Hepatocyte (in vitro differentiated cells): ENCODE measurements at places on chromosomes 2 and 18. TPM values are rescaled to one million over a fixed set of nuclear protein-coding genes. Genes with fewer than 3 reads are reported as not detected.

OLA1 gene
- 89.6 and 93.7 TPM in 2 replicates for total RNA-seq

FOSL2 gene
- 148 and 164 TPM in 2 replicates for total RNA-seq

VIT gene
- 0.33 and 0.76 TPM in 2 replicates for total RNA-seq

RAB6C gene
- total RNA-seq, result 0.04 and 0.13 TPM in 2 replicates

CDKL4 gene
- total RNA-seq, result 0.10 and 1.8 TPM in 2 replicates

DNA sequence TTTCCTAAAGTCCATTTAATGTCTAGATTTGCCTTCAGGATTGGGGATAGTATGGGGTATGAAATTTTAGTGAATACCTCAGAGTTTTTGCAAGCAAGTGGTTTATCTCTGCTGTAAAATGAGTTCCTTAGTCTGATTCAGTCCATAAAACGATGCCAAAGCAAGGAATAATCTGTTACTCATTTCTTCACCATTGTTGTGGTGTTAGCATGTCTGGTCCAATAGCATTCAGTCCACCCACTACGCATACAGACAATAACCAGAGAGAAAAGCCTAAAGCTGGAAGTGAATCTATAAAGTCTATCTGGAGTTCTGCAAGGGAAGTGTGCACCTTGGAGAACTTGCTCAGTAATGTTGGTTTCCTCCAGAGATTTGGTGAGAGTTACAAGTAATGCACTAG, 12.9 kb upstream of the DPP4 start:
- no peak for DNase-seq

DNA sequence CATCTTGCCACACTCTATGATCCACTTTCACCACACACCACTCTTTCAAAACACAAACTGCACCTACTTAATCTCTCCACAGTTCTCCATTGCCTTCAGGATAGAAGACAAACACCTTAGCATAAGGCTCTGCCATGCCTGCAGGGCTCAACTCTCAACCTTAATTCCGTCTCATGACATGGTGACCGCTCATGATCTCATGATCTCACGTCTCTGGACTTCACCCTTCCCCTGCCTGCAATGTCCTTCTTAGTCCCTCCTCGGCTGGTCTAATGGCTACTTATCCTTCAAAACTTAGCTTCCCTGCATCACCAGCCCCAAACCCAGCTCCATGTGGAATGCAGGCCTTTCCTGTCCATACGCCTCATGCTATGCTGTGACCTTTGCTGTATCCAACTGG, 85.3 kb downstream of the ACVR1 start:
- DNase-seq, result no peak

- peak; percentile 55 for DNase-seq
These were observed 179.4 kb downstream of the INHBB start for GRCh38 chr2:120525056-120526046.

DNA sequence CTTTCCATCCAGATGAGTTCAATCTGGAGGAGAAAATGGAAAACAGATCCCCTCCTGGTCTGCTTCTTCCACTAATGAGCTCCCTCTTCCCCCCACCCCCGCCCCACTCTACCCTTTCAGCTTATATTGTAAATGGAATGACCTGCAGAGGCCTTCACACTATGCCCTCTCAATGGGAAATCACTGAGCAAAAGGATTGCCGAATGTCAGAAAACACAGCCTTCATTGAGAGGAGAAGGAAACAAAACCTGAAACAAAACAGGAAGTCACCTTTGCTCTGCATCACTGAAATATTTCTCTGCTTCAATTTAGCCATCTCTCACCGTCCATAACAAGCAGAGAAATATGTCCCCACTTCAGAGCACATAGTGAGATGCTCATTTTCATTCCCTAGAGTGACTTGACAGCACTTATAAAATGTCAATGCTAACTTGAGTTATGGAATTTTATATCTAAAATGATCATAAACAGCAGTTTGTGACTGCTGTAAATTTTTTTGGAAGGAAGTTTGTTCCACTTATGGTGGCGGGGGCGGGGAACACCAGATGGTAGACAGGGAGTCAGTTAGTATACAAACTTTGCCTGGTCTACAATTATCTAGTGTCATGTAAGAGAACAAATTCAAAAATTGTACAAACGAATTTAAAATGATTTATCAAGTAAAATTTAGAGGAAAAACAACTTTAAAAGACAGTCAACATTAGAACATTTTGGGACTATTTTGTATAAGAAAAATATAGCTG, 1.8 kb upstream of the FRZB start:
- no peak for DNase-seq

DNA sequence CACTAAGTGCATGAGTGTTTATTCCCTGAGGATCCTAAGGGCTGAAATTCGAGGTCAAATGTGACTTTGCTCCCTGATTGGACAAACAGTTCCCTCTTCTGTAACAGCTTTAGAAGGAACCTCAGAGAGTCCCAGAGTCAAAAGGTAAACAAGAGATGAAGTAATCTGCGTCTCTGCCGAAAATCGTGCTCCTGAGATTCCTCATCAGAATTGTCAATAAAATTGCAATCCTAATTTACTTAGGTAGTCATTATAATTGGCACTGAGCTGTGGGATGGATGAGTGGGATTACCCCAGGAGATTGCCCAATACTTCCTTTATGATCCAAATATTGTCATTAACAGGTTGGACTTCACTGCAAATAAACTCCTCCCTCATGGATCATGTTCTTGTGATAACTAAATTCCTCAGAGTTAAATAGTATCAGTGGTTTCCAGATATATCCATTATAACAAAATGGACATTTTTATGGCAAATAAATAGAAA, 907 bp upstream of the SUCLG1 start:
- DNase-seq, result no peak

- DNase-seq, result no peak
These were observed 4.4 kb downstream of the NCOA1 start for GRCh38 chr2:24495451-24495850.

GRCh38 chr2:45045706-45046105, 36.5 kb upstream of the SIX2 start:
- DNase-seq, result no peak

DNA sequence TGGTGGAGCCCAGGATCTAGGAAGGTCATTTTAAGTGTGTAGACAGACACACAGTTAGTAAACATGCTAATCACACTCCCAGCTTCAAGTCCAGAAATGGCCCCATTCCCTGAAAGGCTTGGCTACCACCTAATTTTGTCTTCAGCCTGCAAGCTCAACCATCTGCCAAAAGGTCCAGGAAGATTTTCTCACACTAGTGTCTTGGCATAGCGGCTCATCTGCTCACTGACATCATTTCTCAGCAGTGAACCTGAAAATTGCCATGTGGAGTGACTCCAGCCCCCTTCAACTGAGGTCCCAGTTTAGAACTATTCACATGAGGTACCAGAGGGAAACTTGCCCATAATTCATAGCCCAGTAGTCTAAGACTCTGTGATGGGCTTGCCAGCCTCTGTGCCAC, 748.9 kb downstream of the LRP1B start:
- DNase-seq, result no peak
